Erythroblast (primary cell): ENCODE measurements at places on chromosomes 1 and 21.

DNA sequence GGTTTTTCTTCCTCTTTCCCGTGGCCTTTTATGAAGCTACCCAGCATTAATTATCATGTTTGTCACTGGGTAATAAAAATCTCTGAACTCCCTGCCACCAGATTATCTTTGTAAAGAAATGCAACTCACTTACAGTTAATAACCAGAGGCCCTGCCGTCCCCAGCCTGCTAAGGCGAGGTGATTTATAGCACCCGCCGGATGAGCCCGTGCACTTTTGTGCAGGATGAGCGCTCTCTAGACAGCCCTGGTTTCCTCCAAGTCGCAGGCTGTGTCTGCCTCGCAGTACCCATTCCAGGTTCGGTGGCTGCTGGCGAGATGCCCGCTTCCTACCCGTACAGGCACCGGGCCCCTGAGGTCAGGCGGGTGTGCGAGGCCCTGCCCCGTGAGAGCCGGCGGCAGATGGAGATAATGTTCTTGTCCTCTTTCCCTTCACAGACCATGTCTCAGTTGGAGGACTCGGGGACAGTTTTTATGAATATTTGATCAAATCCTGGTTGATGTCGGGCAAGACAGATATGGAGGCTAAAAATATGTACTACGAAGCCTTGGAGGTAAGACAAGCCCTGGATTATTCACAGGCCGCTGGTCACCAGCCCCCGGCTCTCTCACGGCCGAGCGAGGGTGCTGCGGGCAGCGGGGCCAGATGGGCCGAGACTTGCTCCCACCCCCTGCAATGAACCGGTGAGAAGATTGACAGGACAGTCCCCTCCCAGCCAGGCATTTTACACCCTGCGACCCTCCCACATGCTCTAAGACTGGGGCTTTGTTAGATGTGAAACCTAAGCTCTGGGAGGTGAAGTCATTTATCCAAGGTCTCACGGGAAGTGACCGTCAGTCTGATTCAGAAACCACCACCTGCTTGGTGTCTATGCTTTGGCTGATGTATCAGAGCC, 28.5 kb upstream of the SELENON start:
- DNase-seq: no peak

- DNase-seq: no peak
Measured at GRCh38 chr1:238492271-238492670, 601.5 kb upstream of the ZP4 start.

DNA sequence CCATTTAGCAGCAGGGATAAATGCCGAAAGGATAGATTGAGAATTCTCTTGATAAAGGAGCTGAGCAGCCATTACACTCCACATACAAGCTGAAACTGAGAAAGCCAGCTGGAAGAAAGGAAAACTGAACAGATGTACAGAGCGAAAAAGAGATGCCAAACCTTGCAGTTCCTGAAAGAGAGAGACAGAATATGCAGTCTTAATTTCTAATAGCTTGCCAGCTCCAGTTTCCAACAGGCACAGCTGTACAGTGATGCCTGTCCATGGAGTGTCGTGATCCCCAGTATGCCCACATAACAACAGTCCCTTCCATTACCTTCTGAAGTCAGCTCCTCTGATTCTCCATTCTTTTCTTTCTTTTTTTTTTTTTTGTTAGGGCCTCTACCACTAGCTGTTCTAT, 22.7 kb downstream of the ABL2 start:
- no peak for DNase-seq

GRCh38 chr1:226491093-226491850, 57.3 kb upstream of the STUM start:
- DNase-seq: no peak

DNA sequence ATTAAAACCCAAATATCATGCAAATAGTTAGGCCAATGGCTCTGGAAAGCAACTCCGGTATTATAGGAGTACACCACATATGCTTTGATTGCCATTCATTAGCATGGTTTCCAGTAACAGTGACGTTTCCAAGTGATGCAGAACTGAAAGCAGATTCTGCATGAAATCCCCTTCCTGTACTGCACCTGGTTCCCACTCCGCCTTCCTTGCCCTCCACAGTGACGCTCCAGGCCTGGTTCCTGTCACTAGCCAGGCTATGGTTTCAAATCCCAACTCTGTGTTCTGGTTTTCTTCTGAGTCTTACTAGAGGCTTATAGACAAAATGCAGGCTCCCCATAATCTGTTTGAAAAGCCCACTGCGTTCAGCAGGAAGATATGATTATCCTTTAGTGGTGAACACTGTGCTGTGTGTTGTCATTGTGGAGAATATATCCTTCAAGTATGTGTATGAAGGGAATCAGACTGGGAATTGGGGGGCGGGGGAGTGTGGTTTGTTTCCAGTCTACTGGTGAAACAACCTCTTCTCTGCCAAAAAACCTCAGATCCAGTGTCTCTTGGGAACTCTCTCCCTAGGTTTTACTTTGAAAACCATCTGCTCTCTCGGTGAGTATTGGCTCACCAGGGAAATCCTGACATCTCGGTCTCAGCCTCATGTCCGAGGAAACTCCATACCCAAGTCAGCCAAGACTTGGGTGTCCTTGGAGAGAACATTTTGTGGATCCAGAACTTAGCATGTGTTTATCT, 78.7 kb downstream of the TYW3 start:
- DNase-seq: no peak

GRCh38 chr1:202498542-202498941, 150.0 kb downstream of the PPP1R12B start:
- no peak for DNase-seq

GRCh38 chr1:224466154-224466553, 31.6 kb upstream of the WDR26 start:
- DNase-seq: no peak

- no peak for DNase-seq
Measured at GRCh38 chr1:20063861-20064292, 6.1 kb upstream of the PLA2G5 start.

GRCh38 chr21:37430184-37430821, 63.7 kb downstream of the DYRK1A start:
- DNase-seq: no peak
